ENCODE measurements at places on chromosomes 4 and X.
A peak's percentile ranks its signal among the peaks of the same experiment; 100 is the strongest.

GRCh38 chr4:156794863-156795262 is 176.7 kb downstream of the PDGFC start:
- DNase-seq = no peak

DNA sequence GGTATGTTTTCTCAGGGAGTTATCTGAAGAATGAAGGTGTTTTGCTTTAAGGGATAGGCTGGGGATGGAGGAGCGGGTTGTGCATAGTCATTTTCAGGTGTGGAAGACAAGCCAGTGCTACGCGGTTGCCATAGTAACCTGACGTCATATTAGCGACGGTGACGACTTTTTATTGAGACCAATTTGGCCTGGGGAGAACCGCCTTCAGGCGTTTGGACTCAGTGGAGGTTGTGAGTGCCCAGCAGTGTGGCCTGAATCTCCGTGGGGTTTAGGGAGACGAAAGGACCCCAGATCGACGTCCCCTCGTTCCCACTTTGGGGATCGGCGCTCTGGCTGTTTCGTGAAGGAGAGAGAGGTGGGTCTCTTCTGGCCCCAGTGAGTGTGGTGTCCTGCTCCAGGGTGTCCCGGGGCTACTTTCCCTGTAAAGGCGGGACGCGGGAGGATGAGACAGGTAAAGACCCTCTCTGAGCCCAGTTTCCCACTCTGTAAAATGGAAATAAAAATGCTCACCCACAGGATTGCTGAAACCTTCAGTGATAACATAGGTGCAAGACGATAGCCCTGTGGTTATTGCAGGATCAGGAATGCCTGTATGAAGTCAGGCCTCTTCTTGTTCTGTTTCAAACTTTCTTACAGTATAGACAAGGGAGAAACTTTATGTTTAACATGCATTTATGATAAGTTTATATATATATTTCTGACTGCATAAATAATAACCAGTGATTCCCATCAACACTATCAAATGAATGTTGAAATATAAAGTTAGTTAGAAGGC is 48.6 kb downstream of the GPRASP3 start:
- peak; percentile 86 for DNase-seq

DNA sequence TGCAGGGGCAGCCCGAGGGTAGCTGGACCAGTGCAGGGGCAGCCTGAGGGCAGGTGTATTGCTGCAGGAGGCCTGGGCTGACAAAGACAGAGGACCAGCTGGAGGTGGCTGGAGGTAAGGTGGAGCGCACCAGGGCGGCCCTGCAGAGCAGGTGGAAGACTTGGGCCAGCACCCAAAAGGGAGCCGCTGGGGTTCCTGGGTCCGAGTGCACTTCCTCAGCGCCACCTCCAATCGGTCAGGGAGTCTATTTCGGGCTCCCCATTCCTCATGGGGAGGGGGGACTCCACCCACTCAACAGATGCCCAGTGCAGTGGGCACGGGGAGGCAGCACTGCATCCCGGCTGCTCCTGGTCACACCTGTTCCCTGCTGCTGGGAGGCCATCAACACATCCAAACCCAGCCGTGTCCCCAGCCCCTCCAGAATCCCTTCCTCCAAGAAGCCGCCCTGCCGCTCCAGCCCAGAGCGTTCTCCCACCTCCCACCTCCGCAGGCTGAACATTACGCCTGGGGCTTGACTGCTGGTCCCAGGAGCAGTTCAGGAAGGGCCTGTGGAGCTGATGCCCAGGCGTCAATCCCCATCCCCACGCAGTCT is 1.5 kb downstream of the LRPAP1 start:
- DNase-seq = no peak

GRCh38 chr4:121898150-121898549 is 27.9 kb upstream of the BBS7 start:
- DNase-seq = no peak

DNA sequence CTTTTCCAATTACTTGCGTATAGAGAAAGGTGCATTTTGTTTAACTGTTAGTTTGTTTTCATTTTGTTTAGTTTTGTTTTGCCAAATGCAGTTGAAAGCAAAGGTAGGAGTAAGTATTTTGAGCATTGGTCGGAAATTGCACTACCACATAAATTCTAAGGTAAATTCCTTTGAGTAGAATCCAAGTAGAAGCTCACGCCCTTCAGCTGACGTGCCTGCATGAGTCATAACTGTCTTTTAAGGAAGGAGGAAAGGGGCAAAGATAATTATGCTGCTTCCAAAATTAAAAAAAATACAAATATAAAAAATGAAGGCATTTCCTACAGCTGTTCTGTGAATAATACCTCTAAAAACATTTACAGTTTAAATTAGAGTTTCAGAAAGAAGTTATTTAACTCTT is 110.2 kb upstream of the MYOZ2 start:
- no peak for DNase-seq

DNA sequence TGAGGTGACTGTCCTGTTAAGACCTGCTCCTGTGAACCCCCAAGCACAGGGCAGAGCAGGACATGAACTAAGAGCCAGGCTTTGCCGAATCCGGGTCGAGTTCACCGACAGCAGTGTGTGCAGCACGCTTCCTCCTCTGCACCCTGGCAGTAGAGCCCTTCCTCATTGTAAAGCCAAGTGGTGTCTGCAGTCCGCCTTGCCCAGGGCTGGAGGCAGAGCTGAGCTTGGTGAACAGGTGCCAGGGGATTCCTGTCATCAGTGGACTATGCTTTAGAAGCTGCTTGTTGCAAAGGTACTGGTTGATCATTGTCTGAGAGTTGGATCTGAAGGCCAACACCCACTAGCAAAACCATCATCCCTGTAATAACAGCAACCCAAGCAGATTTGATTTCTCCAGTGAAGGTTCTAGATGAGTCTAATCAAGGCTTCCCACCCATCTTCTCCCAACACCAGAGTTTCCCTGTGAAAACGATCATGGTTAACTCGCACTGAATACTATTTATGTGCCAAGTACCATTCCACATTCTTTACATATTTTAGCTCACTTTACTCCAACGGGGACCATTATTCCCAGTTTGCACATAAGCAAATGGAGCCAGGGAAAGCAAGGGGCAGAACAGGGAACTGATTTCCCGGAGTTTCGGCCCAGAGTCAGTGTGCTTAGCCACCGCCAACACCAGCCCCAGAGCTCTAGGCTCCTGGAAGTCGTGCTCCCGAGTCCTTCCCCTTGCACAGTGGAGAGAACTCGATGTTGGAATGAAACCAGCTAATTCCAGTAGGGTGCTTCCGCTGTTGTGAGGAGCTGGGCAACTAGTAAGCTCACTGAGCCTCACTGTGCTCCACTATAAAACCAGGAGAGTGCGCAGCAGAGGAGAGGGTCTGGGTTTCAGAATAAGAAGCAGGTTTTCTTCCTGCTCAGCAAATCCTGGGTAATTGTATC is 1.4 kb upstream of the SLC34A2 start:
- DNase-seq = no peak

DNA sequence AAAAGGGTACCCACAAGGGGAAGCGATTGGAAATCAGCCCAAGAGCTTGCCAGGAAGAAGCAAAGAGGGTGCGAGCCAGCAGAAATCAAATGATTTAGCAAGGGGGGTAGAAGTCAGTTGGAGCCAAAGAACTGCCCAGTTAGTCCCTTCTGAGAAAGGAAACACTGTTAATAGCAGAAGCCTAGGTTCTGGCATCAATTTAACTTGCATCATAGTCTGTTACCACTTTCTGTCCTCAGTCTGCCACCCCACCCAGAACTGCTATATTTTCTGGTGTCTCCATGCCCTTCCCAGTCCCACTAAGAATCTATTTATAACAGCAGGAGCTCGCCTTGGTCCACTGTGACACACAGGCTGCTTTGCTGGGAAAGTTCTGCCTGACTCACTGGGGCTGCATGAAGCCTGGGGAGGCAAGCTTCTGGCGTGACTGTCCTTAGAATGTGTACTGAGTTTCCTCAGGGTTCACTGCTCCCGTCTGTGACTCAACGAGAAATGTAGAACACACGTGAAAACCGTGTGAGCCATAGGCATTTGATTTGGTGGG is 157.8 kb upstream of the TTC29 start:
- DNase-seq = no peak

GRCh38 chrX:131054906-131055305 is 3.2 kb upstream of the ARHGAP36 start:
- DNase-seq = no peak

GRCh38 chr4:124085561-124086180 is 626.9 kb downstream of the ANKRD50 start:
- DNase-seq = no peak

- no peak for DNase-seq
Measured at GRCh38 chr4:33162122-33162521, 2442.0 kb downstream of the PCDH7 start.

- no peak for DNase-seq
Measured at GRCh38 chr4:108411836-108412235, 208.5 kb upstream of the RPL34 start.

DNA sequence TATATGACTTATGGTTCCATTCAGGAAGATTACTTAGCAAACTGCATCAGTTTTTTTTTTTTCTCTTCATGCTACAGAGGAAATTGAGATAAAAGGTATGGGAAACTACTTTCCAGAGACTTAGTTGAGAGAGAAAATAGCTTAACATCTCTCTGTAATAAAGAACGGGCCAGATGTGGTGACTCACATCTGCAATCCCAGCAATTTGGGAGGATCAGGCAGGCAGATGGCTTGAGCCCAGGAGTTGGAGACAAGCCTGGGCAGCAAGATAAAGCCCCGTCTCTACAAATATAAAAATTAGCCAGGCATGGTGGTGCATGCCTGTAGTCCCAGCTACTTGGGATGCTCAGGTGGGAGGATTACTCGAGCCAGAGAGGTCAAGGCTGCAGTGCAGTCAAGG is 271.2 kb upstream of the TENM3 start:
- no peak for DNase-seq

DNA sequence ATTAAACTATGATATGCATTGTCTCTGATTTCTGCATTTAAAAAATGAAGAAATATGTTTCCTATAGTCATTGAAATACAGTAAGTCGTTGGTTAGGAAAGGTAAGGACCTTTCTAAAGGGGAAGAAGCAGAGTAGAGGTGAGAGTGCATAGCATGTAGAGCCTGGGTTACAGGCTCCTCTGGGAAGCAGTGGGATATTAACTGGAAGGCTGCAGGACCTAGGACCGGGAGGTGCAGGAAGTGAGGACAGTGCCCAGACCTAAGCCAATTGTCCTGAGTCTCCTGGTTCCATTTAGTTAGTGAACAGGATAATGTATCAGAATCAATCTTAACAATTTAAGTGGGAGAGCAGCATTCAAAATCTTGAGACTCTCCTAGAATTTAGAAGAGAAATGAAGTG is 237.1 kb upstream of the NUDT6 start:
- DNase-seq = no peak

- DNase-seq = no peak
Measured at GRCh38 chrX:135973025-135973547, 702 bp downstream of the MMGT1 start.

DNA sequence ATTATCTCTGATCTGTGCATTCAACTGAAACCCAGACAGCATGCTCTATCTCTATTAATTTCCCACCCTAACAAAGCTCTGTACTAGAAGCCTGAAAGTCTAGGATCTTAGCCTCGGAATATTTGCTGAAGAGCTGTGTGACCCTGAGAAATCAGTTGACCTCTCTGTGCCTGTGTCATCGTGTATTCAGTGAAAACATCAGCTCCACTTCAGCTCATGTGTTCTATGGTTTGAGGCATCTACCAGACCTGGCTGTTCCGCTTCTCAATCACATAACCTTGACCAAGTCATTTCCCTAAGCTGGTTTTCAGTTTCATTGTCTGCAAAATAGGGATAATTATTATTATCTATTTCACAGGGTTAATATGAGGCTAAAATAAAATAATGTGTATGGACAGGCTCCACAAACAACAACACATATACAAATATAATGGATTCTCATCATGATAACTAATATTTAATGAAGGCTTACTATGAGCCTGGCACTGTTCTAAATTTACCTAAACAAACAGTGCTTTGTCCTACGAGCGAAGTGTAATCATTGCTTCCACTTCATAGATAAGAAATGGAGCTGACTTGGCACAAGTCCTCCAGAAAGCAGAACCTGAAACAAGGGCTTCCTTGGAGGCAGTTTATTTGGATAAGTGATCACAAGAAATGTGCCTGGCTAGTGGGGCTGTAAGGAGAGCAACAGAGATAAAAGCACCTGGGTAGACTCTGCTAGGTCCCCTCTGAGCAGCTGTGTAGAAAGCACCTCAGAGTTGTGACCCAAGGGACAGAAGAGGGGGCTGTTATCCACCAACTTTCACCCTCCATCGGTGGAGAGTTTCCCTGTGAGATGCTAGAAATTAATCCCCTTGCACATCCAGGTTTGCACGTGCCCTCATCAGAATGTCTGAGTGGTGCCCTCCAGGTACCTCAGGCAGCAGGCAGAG is 356.9 kb downstream of the RAB28 start:
- no peak for DNase-seq

DNA sequence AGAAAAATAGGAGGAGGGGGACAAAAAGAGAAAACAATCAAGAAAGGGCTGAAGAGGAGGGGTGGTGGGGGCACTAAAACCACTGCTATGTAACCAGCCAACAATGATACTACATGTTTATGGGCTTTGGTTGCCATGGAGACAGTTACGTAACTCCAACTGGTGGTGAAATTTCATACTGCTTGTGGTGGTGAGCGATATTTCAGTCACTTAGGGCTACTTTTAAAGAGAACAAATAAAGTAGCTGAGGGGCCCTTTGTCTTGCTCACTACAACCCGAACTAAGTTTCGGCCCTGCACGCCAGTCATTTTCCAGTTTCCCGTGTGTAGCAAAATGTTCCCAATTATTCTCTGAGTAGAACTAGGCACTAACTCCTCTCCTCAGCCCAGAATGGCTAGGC is 275.2 kb upstream of the EDA2R start:
- DNase-seq = no peak

DNA sequence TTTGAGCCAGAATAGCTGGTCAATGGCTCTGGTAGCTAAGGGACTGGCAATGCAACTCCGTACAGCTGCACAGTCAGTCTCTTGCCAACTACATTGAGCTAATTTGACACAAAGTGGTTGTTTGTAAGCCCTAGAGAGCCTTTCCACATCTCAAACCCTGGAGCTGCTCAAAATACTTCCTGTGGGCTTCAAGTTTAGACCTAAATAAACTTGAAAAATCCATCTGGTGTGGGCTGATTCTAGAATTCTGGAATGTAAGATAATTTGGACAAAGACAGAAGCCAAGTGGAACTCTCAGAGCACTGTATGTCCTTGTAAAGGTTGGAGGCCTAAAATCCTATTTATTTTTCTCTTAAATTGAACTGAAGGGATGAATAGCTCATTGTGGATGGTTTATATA is 380.8 kb downstream of the SPRY1 start:
- DNase-seq = no peak

- no peak for DNase-seq
Measured at GRCh38 chr4:30094887-30095286, 625.3 kb upstream of the PCDH7 start.

DNA sequence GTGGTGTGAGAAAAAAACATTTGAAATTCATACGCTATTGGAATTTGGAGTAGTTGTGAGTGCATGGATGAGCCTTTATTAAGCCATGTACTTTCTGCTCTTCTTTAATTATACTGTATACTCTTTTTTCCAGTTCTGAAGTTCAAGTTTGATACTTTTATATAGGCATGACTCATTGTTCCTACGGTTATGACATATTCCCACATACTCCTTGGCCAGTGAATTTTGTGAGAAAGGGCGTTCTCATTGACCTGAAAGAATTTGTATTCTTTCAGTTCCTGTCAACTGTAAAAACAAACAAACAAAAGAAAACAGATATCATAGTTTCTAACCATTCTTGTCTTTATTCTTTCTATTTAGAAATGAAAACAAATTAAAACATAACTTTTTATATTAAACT is 407.3 kb downstream of the MAPK10 start:
- DNase-seq = no peak
